Renal pelvis (tissue), 12 donors: ENCODE measurements at places on chromosomes 16 and 17. TPM values are rescaled to one million over a fixed set of nuclear protein-coding genes. Genes with fewer than 3 reads are reported as not detected.

Gene CACNG3
- polyA plus RNA-seq = 0.03 TPM

Gene GRAPL
- polyA plus RNA-seq = 3.2 TPM

Gene CNGB1
- not detected for polyA plus RNA-seq

Gene SLC5A10
- polyA plus RNA-seq = 0.43 TPM

Gene CRYBA1
- not detected for polyA plus RNA-seq

Gene HS3ST3B1
- 25.2 TPM for polyA plus RNA-seq

Gene TM4SF5
- polyA plus RNA-seq = 2.5 TPM
